ENCODE measurements at places on chromosomes 13 and 19.

- DNase-seq: no peak
- no peak overlapping the region for H3K4me3 ChIP-seq
- peak overlapping the region; percentile 70 for H3K27ac ChIP-seq
- peaks cover 62% of the 10 kb centered on the region for H3K4me1 ChIP-seq
- no peaks in the 10 kb centered on the region for H3K36me3 ChIP-seq
- no peaks in the 10 kb centered on the region for H3K27me3 ChIP-seq
These were observed 109.5 kb upstream of the MBNL2 start for GRCh38 chr13:97112446-97113152.

DNA sequence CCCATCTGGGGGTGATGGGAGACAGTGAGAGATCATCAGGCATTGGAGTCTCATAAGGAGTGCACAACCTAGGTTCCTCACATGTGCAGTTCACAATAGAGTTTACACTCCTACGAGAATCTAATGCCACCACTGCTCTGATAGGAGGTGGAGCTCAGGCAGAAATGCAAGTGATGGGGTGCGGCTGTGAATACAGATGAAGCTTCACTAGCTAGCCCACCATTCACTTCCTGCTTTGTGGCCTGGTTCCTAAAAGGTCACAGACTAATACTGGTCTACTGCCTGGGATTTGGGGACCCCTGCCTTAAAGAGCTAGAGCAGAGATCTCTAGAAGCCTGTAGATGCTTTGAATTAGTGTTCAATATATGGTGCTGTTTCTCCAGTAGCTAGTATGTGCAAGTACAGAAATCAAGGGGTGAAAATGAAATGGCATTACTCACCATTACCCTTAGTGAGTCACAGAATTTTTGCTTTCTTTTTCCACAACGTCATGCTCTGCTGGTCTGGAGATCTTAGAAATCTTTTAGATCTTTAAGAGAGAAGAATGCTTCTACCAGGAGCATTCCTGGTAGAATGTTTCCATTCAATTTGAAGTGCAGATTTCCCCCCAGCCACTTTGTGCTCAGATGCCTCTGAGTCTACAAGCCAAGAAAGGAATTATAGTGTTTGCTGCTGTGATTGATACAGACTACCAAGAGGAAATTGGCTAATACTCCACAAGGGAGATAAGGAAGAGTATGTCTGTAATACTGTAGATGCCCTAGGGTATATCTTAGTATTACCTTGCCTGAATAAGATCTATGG, 2301.2 kb downstream of the PCDH9 start:
- no peaks in the 10 kb centered on the region for H3K36me3 ChIP-seq
- no peaks in the 10 kb centered on the region for H3K4me1 ChIP-seq
- no peaks in the 10 kb centered on the region for H3K27me3 ChIP-seq
- no peak overlapping the region for H3K27ac ChIP-seq

DNA sequence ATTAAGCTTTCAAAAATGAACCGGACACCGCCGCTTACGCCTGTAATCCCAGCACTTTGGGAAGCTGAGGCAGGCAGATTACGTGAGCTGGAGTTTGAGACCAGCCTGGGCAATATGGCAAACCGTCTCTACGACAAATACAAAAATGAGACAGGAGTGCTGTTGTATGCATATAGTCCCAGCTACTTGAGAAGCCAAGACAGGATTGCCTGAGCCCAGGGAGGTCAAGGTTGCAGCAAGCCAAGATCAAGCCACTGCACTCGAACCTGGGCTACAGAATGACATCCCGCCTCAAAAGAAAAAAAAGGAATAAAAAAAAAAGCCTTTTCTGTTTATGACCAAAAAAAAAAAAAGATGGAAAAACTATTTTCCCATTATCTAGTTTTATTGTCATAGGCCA, 96.4 kb downstream of the RBM26 start:
- no peaks in the 10 kb centered on the region for H3K4me1 ChIP-seq
- no peak overlapping the region for H3K4me3 ChIP-seq
- no peak for DNase-seq
- H3K36me3 ChIP-seq: no peaks in the 10 kb centered on the region
- H3K27ac ChIP-seq: no peak overlapping the region

DNA sequence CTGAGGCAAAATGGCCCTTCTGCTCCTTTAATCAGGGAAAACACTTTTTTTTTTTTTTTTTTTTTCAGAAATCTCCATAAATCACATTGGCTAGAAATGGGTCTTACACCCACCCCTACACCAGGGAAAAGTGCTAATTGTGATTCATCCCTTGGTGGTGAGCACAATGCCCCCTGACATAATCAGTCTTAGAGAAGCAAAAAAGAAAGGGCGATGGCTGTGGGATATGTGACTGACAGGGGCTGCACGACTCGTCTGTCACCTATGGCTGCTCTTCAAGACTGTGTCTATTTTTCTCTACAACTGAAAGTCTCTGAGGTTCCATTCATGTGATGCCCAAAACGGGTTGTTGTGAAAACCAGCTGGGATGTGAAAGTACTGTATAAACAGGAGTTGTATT, 3.6 kb upstream of the GPC6 start:
- DNase-seq: no peak
- no peak overlapping the region for H3K27ac ChIP-seq
- no peaks in the 10 kb centered on the region for H3K36me3 ChIP-seq
- no peaks in the 10 kb centered on the region for H3K27me3 ChIP-seq
- peaks cover 11% of the 10 kb centered on the region for H3K4me1 ChIP-seq

DNA sequence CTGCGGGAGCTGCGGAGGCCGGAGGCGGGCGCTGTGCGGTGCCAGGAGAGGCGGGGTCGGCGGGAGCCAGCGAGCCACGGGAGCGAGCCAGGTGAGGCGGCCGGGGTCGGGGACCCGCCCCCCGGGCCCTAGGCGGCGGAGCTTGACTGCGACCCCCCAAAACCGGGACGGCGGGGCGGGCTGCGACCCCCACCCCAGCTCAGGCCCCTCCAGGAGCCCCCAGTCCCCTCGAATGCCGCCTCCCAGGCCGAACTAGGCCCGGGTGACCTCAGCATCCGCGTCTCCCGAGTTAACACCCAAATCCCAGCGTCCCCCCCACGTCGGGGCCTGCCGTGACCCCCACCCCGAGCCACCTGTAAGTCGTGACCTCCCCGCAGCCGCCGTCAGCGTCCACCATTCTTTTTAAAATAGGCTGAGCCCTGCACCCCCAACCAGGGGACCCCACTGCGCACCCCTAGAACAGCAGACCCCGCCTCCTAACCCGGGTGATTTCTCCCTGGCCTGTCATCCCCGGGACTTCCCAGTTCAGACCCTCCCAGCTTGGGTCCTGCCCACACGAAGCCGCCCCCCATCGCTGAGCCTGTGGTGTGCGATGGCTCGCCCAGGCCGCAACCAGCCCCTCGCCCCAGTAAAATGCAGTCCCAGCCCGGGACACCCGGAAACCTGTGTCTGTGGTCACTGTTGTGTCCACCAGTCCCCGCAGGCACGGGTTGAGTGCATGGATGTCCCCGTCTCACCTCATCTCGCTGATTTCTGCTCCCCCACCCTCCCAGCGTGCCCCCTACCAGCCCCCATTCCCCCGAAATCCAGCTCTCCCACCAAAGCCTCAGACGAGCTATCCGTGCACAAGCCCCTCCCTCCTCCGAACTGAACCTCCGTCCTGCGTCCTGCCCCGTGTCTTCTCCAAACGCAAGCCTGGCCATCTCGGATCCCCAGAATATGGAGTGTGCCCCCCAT, 551 bp downstream of the FZR1 start:
- H3K4me1 ChIP-seq: no peaks in the 10 kb centered on the region
- no peaks in the 10 kb centered on the region for H3K27me3 ChIP-seq
- peak overlapping the region; percentile 83 for H3K27ac ChIP-seq
- H3K4me3 ChIP-seq: peak overlapping the region; percentile 100
- peak; percentile 77 for DNase-seq

DNA sequence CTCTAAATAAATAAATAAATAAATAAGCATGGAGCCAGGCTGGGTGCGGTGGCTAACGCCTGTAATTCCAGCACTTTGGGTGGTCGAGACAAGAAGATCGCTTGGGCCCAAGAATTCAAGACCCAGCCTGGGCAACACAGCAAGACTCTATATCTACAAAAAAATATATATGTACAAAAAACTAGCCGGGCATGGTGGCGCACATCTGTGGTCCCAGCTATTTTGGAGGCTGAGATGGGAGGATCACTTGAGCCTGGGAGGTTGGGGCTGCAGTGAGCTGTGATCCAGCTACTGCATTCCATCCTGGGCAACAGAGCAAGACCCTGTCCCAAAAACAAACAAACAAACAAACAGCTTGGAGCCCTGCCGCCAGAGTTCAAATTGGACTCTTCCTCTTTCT, 2.7 kb downstream of the ACTMAP start:
- no peak overlapping the region for H3K27ac ChIP-seq
- no peak overlapping the region for H3K4me3 ChIP-seq
- no peak for DNase-seq
- H3K27me3 ChIP-seq: no peaks in the 10 kb centered on the region

DNA sequence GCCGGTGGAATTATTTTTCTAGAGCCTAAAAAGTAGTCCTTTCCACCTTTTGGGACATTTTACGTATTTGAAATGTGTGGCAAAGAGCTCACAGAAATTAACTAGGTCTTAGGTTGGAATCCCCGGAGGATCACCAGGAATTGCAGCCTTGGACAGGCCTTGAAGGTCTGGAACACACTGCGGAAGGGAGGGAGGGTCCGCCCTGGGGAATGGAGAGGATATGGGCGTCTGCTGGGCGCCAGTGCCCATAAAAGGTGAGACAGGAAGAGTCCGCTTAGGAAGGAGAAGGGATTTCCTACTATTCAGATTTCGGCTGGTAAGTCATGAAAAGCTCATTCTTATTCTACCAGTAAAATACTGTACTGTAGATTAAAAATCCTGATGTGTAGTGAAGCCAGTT, 111.9 kb downstream of the COL4A2 start:
- H3K4me3 ChIP-seq: no peak overlapping the region
- no peaks in the 10 kb centered on the region for H3K27me3 ChIP-seq
- no peaks in the 10 kb centered on the region for H3K36me3 ChIP-seq
- H3K27ac ChIP-seq: peak overlapping the region; percentile 85
- DNase-seq: no peak

GRCh38 chr19:44603201-44603945, 10.0 kb upstream of the IGSF23 start:
- no peak overlapping the region for H3K27ac ChIP-seq
- no peaks in the 10 kb centered on the region for H3K27me3 ChIP-seq
- H3K4me3 ChIP-seq: no peak overlapping the region
- H3K36me3 ChIP-seq: no peaks in the 10 kb centered on the region

GRCh38 chr13:113187883-113188665, 20.4 kb downstream of the PCID2 start:
- no peaks in the 10 kb centered on the region for H3K27me3 ChIP-seq
- H3K4me3 ChIP-seq: no peak overlapping the region
- H3K4me1 ChIP-seq: peaks cover 10% of the 10 kb centered on the region
- no peak for DNase-seq

DNA sequence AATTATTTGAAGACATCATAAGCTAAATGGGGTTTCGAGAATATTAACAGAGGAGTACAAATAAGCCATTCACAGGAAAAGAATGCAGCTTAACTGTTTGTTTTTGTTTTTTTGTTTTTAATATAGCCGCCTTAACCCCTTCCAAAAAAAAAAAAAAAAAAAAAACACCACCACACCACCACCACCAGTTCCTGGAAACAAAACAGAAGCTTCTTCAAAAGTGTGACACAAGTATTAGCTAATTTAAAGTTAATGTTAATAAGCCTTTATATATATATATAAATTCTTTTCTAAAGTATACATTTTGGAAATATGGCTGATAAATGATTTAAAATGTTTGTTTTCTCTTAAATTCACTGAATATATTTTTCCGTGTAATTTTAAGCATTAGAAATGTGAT, 1.4 kb downstream of the RAP2A start:
- no peaks in the 10 kb centered on the region for H3K27me3 ChIP-seq
- H3K4me1 ChIP-seq: peaks cover 41% of the 10 kb centered on the region
- peak overlapping the region; percentile 80 for H3K27ac ChIP-seq
- H3K4me3 ChIP-seq: peak overlapping the region; percentile 74
- no peaks in the 10 kb centered on the region for H3K36me3 ChIP-seq
